Stimulated activated CD4-positive, alpha-beta T cell treated with anti-CD3 and anti-CD28 coated beads, Interleukin-12 subunit alpha, Interleukin-12 subunit beta, amount 100 ng/mL, for 4 hours (primary cell): ENCODE measurements at places on chromosomes 3 and 15.

- DNase-seq, result no peak
Observed at GRCh38 chr15:44527241-44527640, 9.7 kb upstream of the EIF3J start.

DNA sequence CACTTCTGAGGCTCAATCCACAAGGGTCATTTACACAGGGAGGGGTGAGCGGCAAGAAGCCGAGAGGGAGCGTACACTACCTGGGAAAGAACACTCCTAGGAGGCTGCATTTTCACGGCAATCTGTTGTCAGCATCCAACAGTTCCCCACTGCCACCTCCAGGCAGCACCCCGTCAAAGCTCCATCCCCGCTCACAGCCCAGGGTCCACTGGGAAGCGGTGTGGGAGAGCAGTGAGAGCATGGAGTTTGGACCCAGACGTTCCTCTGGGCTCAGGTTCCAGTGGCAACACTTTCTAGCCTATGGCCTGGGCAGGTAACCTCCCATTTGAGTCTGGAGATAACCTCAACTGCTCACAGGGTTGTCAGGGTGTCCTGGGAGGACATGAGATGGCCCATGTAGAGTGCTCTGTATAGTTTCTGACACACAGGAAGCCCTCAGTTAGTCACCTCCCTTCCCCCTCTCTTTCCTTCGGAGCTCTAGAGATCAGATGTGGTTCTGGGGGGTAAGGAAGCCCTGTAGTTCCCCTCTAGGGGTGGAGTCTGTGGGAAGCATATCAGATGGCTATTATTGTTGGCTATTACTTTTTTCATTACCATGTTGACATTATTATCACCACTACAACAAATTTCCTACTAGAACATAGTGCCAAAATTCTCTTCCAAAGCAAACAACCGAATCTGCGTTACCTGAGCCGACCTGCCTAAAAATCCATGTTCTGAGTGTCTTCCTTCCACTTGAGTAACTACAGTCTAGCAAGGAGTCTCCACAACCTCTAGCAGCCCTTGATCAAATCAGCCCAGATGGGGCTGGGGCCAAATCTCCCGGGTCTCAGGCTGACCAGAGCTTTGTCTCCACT lies 29.1 kb downstream of the RUVBL1 start:
- no peak for DNase-seq

DNA sequence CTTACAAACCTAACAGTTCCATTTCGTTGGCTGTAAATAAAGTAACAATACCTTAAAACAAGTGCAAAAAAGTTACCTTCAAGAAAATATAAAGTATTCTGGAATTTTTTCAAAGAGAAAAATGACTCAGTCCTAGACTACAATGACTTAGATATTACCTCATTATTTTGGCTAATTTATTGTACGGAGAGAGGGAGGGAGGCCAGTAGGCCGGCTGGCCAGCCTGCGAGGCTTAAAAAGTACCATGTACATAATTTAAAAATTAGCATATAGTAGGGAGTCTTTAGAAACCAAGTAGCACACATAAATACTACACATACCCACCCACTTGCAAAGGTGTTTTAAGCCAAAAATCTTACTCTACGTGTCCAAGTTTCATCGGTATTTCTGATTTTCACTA lies 41.9 kb upstream of the MAP4 start:
- no peak for DNase-seq

- DNase-seq, result no peak
Observed at GRCh38 chr15:79724804-79725203, 172.0 kb downstream of the MTHFS start.

- no peak for DNase-seq
Observed at GRCh38 chr15:60795889-60796288, 316.9 kb upstream of the ICE2 start.

- DNase-seq, result no peak
Observed at GRCh38 chr3:194220901-194221326, 85.0 kb downstream of the HES1 start.

- DNase-seq, result no peak
Observed at GRCh38 chr3:156052115-156052514, 68.3 kb upstream of the KCNAB1 start.

DNA sequence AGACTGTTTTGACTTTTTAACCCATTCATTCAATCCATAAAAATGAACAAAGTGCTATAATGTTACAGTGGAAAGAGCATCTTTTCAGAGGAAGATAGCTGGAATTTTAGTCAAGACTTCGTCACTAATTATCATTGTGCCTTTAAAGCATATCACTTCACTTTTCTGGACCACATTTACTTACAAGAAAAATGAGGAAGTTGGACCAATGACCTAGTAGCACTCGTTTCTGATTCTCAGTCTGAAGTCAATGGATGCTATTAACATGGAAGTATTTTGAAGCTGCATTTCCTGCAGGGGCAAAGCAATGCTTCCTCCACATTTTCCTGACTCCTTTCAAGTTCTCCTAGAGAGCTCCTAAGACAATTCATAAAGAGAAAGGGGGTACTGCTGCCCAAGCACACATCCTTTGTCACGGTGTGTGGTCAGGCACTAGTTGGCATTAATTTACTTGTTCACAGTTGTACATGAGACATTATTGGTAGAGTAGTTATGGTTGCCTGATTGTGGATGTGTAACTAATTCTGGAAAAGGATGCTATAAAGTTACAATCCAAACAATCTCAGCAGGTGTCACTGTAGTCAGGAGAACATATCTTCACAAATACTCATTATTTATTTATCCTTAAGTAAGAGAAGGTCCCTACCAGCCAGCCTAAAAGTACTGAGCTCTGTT lies 1049.1 kb downstream of the FHIT start:
- DNase-seq, result no peak

DNA sequence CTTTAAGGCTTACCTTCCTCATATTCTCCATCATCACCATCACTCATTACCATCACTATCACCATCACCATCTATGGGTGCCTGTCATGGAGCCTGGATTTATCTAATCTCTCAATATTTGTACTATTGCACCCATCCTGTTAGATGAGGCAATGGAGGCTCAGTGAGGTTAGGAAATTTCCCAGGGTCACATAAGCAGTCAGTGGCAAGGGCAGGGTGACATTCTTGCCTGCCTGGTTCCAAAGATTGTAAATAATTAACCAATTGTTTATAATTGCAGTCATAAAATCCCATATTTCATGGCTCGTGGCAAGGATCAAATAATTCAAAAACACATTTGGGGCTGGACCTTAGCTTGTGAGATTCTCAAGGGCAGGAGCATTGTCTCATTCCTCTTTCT lies 55.2 kb downstream of the MGLL start:
- DNase-seq, result no peak

DNA sequence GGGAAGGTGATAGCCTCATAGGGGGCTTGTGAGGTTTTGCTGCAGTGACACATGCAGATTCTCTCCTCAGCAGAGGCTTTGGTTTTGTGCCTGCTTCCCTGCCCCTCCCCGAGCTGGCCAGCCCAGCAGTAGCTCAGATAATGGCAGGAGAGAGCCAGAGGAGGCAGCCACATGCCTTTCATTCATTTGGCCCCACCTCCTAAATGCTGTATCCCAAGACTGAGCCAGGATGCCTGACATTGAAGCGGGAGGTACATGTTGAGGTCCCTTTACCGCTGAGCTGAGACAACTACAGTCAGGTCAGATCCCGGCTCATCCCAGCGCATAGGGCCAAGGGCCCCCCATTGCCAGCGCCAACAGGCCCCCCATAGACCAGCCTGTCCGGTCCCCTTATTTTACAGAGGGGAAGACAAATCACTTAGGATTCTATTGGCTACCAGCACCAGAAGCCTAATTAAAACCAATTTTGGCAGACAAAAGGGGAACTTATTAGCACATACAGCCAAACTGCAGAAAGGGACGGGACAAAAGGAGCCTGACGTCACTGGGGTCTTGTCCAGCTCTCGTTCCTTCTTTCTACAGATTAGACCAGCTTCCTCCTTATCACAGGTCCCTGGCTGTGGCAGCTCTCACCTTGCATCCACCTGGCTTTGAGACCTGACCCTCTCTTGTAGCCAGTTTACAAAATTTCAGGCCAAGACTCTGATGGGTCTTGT lies 12.1 kb upstream of the POLG start:
- DNase-seq, result no peak

DNA sequence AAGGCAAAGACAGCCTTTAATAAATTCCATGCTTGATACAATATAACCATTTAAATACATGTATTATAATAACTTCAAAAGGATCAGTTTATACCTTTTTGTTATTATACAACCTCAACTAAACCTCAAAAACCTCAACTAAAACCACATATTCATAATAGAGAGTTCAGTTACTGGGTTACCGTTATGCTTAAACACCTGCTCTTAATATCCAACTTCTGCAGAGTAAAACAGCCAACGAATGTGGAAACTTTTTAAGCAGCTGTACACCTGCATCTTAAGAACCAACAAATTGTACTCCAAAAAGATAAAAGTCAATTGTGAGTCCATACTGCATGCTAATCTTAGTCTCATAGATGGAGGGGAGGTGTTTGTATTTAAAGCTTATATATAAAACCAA lies 53.5 kb downstream of the TFDP2 start:
- DNase-seq, result no peak

DNA sequence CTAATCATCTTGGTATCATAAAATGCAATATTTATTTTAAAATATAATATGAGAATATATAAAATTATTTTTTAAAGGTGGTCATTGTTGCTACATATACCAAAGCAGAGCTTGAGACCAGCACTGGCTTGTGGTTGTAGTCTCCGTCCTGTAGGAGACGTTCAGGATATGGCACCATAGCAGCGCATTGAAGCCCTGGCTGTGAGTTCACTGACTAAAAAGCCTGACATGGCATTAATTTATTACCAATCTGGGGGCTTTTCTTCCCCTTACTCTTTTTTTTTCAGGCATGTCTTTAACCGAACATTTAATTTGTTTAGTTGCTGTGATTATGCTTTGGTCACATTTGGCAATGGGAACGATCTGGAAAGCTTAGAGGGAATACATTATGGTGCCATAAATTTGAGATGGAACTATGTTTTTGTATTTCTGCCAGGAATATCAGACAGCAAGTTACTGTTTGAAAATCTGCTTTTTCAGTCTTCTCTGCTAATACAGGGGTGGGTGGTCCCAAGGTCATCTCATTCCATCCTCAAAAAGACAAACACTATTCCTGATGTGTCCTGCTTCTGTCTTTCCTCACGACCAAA lies 108.5 kb downstream of the ZIC4 start:
- no peak for DNase-seq

DNA sequence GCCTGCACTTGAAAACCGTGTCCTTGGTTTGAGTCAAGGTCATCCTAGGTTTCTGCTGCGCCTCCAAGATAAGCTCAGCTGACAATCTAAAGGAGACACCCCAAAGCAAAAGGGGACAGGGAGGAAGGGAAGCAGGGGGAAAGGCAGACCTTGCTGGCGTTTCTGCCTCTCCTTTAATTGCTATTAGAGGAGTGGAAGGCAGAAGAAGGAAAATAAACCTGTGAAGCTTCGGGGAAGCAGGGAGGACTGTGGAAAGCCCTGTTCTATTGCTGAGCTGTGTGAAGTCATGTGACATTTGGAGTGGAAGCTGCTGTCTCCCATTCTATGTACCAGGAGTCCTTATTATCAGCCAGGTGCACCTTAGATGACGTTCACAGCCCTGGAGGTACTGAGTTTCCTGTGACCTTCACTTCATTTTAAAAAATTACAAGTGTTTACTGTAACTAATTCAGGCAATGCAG lies 21.5 kb upstream of the CHD2 start:
- DNase-seq, result no peak

DNA sequence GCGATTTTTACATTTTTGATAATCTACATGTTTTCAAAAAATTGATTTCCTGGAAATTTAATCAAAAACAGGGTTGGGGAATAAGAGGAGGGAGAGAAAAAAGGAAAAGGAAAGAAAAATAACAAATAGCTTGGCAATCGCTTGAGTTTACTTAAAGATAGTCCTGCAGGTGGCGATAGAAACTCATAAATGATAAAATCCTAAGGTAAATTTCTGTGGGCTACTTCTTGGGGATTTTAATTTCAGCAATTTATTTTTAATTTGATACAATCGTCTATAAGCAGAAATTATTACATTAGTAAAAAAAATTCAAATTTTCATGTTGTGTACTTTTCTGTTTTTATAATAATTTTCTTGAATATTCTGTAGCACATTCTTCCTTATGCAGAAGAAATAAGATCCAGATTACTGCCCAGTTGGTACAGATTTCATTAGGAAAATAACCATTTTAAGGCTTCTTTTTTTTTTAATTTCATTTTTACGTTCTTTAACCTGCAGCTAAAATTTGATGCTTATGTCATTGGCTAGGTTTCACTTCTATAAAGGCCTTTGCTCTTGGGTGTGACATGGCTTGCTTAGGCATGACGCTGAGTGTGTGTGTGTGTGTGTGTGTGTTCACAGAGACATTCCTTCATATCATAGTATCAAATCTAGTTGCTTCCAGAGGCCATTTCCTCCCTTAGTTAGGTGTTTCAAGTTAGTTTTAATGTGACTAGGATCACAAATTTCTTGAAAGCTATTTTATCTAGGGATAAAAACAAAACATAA lies 181.8 kb downstream of the MCTP2 start:
- DNase-seq, result no peak

GRCh38 chr15:69298354-69298696 lies 387 bp upstream of the PAQR5 start:
- DNase-seq, result no peak

DNA sequence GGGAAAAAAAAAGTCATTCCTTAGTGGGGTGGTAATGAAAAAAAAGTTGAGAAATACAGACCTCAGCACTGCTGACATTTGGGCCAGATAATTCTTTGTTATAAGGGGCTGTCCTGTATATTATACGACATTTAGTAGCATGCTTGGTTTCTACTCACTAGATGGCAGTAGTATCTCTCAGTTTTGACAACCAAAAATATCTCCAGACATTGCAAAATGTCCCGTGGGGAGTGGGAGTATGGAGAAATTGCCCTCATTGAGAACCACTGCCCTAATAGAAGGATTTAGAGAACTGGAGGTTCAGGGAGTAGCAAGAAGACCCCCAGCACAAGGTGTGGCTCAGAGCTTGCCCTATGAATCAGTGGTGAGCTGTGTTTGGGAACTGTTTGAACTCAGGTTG lies 28.6 kb upstream of the TEX264 start:
- DNase-seq, result no peak

DNA sequence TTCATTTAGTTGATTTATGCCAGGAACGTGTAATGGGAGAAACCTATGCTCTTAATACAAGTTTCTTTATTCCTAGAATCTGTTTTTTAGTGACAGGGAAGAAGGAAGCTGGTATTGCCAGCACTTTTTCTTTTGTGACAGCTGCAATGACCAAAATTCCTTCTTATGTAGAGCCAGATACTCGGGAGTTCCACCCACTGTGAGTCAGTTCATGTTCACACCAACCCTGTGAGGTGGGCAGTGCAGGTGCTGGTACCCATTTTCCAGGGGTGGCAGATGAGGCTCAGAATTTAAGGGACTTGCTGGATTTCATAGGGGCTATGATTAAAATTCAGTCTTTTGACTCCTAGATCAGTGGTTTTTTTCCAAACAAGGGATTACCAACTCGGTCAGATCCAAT lies 34.7 kb downstream of the OXNAD1 start:
- no peak for DNase-seq
